ENCODE measurements at places on chromosomes 12 and 14.

DNA sequence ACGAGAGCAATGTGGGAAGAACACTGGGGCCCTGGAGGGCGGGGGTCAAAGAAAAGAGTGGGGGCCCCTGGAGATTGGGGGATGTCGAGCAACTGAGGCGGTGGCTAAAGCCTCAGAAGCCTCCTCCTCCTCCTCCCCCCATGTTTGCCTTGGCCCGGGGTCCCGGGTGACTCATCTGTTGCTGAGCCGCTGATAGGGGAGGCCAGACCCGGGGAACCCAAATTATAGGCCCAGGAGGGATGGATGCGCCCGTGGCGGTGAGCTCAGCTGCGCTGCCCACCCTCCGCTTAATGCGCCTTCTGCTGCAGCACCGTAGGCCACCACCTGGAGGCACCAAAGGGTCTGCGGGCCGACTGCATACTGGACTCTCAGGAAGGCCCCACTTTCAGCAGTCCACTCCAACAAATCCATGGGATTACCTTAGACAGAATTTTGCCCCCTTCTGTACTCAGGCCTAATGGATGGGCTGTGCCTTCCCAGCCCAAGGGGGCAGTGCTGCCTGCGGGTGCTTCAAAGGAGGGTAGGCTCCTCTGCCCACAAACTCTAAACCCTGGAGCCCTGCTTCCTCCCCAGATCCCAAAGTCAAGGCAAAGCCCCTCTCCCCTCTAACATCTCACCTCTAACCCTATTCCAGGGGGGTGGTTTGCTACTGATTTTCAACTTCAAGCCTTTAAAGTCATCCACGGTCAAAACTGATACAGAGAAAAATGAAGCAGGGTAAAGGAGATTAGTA lies 2.6 kb upstream of the WNT10B start:
- no peak for DNase-seq

GRCh38 chr12:94618995-94619695 lies 31.2 kb downstream of the TMCC3 start:
- DNase-seq, result no peak

DNA sequence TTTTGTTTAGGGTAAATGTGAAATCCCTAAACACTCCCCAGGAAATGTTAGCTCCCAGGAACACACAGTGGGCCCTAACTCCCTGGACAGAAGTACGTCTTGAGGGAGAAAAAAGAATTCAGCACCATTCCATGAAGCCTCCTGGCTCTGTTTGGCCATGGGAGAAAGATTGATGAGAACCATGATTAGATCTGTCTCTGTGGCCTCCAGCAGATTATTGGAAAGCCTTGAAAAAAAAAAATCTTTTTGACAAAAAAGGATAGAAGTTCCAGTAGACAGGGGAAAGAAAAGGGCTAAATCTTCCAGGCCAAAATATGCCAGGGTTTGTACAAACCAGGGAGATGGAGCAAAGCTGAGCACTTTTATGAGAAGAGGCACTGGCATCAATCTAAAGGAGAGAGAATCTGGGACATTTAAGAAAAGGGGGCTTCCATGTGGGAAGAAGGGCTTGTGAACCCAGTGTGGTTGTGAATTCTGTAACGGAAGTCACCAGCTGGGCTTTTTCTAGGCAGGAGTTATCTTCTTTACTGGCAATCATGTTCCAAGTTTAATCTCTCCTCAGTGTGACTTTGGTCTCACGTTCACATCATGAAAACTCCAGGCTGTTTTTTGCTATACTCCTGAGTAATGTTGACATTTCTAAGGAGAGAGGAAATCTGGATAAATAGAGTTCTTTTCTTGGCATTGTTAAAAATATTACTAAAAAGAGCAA lies 426.7 kb downstream of the RAD51B start:
- DNase-seq, result no peak

- no peak for DNase-seq
Measured at GRCh38 chr14:105124823-105125222, 43.8 kb downstream of the JAG2 start.

DNA sequence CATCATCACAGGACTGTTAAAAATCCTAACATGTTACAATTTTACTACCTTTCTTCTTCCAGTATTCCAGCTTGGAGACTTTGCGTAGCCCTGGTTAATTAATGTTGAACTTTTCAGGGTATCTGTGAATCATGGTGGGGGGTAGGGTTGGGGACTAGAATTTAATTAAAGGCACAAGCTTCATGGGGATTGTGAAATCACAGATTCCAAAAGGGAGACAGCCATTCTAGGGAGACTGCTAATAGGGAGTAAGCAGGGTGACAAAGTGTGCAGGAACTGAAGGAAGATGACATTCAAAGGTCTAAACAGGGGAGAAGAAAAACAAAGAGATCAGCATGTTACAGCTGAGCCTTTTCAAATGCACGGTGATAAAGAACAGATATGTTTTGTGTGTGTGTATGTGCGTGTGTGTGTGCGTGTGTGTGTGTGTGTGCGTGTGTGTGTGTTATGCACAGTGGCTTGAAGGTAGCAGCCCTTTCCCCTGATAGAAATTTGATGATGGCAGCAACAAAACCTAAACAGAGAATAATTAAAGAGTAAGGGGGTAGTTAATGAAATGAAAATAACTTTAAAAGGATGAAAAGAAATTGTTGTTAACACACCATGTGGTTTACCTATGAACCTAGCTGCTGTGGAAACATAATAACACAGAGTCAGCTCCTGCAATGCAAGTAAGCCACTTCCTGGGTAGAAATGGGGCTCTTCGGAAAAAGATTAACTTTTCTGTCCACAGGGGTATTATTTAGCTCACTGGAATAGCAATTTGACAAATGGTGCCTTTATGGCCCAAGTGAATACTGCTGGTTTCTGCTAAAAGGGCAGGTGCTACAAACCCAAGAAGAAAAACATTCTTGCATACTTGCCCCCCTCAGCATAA lies 581.7 kb downstream of the DIO2 start:
- DNase-seq, result no peak

DNA sequence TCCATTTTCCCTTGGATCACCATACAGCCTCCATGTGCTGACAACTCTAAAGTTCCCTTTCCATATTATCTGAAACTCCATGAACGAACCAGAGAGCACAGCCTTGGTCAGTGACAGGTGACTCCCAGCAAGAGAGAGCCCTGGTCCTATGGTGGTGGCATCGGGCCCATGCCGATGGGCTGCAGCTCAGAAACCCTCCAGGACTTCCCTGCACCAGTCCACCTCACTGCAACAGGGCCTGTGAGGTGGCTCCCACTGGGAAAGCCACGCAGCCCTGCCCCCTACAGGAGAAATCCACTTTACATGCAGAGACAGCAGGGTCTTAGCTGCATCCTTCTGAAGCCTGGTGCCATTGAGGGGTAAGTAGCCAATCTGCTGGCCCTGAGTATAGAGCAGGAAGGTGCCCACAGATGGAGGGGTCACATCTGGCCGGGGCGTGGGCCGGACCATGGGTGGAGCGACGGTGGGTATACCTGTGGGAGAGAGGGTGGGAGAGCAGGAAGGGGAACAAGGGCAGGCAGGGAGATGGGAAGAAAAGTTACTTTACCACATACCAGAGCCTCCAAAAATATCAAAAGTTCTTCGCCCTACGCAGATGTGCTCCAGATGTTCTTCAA lies 24.7 kb downstream of the RTRAF start:
- no peak for DNase-seq

- no peak for DNase-seq
Measured at GRCh38 chr14:92425101-92425500, 88.5 kb upstream of the RIN3 start.

GRCh38 chr12:7948589-7949260 lies 12.7 kb upstream of the SLC2A3 start:
- DNase-seq, result no peak

DNA sequence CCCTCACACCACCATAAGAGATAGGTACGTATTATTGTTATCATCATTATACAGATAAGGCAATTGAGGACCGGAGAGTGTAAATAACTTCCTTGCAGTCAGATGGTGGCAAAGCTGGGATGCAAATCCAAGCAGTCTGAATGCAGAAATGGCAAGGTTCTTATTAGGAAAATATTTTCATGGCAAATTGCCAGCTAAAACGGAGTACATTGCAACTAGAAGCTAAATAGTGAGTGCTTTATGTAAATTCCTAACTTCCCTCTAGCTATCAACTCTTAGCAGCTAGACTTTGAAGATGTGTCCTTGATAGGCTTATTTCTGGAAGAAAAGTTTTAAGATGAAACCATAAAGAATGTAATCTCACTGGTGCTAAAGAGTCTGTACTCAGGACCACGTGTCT lies 323.9 kb upstream of the DIO2 start:
- DNase-seq, result no peak

DNA sequence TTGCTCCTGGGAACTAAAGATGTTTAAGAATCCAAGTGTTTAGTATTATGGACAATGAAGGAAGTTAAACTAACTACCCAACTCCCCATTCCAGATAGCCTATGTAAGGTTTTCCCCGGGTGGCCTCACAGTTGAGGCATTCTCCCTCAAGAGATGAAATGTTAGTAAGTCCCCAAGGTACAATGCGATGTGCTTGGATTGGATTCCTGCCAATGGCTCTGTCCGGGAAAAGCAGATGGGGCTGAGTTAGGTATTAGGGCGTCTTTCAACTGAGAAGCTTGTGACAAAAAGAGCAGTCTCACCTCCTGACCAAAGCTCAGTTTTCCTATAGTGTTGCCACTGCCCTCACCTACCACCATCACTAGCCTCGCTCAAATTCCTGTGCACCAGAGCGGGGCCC lies 64.8 kb upstream of the E2F7 start:
- DNase-seq, result no peak

DNA sequence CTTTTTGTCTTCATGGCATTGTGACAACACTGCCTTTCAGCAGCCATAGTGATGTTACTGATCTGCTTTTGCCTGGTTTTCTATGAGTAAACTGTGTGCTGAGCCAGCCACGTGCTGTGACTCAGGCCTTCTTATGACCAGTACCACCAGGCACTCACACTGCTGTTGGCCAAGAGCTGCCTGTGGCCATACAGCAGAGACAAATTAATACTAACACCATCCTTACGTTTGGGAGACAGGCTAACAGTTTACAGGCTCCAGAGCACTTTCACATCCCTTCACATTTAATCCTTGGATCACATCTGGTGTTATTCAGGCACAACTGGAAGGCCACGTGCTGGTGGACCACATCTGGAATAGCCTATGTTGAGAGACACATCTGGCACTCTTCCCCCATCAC lies 377.9 kb downstream of the CCDC91 start:
- no peak for DNase-seq
